ENCODE measurements at places on chromosomes 11 and 22.

DNA sequence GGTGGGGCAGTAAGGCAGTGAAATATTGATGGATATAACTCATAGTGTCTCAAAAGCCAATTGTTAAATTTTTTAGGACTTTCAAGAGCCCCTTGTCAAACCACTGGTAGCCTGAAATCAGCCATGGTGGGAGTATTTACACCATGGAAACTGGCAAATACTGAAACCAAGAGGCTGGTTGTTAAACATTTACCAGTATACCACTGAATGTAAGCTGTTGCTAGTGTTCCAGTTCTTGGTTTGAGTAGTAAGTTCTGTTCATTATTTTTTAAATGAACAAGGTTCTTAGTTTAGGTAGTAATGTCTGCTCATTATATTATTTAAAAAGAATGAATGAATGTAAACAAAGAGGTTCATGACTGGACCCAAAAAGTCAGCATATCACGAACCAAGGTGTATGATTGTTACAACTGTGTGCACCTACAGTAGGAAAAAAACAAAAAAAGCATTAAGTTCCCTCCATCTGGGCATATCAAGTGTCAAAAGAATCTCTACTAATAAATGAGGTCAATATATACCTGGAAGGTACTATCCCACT, 4.5 kb upstream of the EIF3F start:
- DNase-seq, result no peak

GRCh38 chr11:12949453-12949852, 59.7 kb upstream of the RASSF10 start:
- DNase-seq, result no peak

DNA sequence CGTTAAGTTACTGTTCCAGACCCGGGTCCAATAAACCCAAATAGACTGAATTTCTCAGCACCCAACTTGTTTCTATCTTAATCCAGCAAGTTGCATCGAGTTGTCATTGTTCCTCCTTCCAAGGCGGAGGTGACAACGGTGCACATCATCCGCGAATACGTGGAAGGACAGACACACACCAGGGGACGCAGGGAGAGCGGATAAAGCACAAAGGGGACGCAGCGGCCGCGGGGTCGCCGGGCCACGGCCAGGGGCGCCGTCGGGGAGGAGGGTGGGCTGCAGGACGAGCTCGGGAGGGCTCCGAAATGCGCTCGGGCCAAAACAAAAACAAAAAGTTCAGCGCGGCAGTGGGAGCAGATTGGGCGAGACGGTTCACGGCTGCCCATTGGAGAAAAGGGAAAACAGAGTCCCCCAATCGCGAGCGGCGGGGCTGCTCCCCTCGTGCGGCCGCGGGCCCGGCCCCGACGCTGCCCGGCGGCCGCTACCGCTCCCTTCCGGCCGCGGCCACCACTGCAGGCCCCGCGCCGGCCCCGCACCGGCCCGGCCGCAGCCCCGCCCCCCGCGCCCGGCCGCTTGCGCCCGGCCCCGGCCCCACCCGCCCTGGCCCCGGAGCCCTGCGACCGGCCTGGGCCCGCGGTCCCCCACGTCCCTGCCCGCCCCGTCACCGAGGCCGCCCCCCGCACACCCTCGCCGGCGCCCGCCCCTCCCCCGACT, 518 bp downstream of the KMT5B start:
- DNase-seq, result no peak

DNA sequence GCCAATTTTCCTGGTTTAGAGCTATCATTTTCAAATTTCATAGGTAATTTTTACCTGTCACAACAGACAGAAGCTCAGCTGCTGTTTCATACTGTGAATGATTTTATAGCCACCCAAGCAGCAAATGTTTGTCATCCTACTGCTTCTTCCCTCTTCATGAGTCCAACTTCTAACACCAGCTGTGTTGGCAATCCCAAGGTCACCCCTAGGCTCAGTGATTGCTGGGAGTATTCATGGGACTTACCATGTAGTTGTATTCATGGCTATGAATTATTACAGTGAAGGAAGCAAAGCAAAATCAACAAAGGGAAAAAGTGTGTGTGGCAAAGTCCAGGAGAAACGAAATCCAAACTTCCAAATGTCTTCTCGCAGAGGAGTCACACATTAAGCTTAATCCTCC, 28.5 kb downstream of the CUL5 start:
- no peak for DNase-seq

DNA sequence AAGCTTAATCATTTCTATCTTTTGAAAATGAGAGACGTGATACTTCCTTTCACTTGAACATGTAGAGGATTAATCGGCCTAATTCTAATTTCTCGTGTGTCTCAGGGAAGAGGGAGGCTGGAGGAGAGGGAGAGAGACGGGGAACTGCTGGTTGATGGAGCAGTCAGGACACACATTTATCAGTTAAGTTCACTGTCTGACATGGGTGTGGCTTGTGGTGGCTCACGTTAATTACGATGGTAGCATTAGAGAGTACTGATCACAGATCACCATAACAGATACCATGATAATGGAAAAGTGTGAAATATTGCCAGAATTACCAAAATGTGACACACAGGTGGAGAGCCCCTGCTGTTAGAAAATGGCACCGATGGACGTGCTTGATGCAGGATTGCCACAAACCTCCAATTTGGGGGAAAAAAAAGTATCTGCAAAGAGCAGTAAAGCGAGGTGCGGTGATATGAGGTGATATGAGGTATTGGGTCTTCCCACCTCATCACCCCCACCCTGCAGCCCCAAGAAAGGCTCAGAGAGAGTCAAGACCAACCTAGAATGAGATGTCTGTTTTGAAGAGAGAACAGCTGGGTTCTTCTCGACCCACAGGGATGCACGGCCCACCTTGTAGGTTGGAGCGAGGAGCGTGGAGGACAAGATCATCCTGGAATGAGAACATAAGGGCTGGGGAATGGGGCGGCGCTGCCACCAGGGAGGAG, 19.7 kb downstream of the ZBED4 start:
- no peak for DNase-seq

DNA sequence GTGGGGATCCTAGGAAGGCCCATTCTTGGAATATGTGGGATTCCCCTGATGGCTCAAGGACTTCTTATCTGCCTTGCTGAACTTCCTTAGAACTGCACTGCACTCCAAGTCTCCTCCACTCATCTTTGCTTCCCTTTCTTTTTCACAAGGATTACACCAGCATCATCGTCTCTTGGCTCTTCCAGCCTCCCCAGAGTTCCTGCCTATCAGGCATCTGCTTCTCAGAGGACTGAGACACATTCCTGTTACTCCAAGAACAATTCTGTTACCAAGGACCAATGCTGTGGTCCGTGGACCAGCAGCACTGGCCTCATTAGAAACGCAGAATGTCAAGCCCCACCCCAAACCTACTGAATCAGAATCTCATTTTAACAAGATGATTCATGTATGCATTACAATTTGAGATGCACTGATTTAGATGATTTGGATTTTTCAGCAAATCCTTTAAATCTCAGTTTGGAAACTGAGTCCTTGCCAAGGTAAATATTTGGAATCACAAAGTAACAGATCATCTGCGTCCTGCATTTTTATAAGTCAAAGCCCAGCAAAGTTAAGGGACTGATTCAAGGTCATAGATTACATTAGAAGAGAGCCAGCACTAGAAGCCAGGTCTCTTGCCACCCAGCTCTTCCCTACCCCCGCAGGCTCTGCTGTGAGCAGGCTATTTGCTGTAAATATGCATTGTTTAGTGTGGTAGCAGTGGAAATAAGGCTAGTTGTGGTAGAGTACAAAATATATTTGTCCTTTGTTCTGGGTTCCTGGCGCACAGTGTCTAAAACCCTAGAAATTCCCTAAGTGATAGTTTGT, 110.9 kb downstream of the SWAP70 start:
- no peak for DNase-seq

- DNase-seq, result no peak
These were observed 106.8 kb downstream of the RBFOX2 start for GRCh38 chr22:35921777-35922176.

DNA sequence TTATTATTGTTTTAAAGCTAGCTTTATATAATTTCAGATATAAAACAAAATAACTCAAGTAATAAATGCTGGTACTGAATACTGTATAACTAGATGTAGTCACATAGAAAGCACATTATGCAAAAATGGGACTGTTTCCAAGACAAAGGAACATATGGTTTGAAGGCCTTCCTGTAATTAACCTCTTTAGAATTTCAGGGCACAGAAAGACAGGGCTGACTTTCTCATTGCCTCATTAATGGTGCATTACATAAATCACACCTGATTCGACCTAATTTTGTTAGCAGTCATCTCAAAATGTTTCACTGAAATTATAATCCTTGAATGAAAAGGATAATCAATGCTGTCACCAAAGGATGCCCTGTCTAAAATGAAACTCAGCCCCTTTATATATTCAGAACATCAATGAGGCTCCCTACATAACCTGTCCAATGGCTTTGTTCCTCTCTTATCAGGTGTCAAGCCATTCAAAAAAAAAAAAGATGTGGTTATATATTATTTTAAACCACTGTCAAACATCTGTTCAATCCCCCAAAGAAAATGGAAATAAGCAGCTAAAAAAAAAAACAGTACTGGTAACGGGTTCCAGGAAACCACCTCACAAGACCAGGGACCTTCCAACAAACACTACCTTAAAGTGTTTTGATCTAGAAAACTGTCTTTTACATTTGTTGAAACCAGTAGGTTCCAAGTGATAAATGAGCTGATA, 77.4 kb downstream of the FAM168A start:
- DNase-seq, result no peak

DNA sequence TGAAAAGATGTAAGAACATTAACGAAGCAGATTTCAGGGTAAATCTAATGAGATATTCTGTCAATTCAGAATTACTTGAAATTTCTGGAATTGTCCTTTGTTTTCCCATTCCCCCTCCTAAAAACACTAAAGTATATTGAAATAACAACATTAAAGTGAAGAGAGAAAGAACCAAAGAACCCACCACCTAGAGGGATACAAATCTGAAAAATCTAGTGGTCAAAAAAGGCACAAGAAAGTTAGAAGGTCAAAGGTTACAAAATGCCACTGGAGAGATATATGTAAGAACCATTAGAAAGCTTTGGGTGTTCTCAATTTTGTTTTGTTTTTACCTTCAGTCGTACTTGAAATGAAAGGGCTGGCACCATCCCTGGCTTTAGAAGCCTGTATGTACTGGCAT, 57.9 kb downstream of the DENND5A start:
- DNase-seq, result no peak

- DNase-seq, result no peak
These were observed 434.7 kb downstream of the TBC1D22A start for GRCh38 chr22:47196881-47197772.

DNA sequence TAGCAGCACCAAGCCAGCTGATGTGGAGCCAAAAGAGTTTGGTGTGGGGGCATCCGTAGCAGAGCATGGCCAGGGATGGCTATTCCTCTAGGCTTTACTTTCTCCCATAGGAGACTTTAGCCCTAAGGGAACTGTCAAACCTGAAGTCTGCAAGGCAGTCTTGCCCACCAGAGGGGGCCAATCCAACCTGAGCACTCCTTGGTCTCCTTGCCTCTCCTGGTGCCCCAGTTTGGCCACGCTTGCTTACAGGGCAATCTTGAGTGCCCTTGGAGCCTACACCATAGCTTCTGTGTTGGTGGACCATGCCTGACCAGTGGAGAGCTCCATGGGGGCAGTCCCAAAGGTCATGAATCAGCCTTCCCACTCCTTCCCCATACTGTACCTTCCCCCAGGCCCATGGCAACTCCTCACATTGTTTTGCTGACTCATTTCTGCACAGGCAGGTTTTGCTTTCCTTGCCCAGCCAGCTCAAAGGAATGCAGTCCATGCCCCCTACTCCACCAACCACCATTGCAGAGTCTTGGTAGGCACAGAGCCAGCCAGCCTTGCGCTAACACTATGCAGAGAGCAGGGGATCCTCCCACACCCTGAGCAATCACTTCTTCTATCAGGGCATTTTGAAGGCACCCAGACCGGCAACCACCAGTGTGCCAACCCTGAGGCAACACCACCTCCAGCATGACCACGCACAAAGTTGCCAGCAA, 1421.2 kb upstream of the RAG2 start:
- no peak for DNase-seq

- DNase-seq, result no peak
These were observed 34.8 kb upstream of the VWA5A start for GRCh38 chr11:124080327-124081001.

DNA sequence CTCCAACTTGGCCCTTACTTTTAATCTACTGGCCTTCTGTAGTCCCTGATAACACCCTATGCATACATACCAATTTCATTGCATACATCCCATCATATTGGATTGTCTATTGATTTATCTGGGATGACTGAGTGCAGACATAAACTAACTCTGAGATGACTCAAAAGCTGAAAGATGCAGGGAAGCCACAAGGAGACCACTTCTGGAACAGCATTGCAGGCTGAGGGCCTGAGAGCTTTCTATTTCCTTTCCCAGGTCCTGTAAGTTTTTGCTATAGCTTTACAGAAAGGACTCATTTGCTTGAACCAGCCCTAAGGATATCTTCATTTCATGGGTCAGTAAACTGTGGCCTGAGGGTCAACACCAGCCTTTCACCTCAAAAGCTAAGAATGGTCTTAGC, 15.1 kb upstream of the SPON1 start:
- no peak for DNase-seq

DNA sequence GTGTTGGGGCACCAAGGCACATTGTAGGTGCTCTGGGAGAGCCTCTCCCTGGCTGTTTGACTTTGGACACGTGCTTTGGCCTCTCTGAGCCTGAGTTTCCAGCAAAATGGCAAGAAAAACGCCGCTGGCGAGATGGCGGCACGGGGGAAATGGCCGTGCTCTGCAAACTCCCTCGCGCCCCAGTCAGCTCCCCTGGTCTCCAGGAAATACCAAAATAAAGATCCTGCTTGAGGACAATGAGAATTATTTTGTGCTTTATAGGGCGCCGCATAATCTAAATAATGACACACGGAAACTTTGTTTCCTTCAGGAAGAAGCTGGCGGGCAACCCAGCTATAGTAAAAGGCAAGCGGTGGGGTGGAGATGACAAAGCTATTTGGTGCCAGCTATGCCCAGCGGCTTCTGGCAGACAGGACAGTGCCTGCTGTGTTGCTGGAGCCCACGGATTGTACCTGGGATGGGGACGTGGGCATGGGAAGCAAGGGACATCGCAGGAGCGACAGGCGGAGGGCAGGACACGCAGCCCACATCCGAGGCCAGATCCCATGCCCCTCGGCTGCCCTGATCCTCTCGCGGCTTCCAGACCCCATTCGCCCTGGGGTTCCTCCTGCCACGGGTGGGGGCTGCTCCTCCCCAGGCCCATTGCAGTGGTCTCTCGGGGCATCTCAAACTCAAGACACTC, 26.3 kb upstream of the RFPL3 start:
- DNase-seq, result no peak

GRCh38 chr11:99979042-99979441, 708.0 kb upstream of the ARHGAP42 start:
- DNase-seq, result no peak

GRCh38 chr22:17093081-17093480, 8.3 kb downstream of the IL17RA start:
- no peak for DNase-seq

- DNase-seq, result peak; percentile 38
These were observed 20.5 kb downstream of the EPS8L2 start for GRCh38 chr11:726278-727220.

DNA sequence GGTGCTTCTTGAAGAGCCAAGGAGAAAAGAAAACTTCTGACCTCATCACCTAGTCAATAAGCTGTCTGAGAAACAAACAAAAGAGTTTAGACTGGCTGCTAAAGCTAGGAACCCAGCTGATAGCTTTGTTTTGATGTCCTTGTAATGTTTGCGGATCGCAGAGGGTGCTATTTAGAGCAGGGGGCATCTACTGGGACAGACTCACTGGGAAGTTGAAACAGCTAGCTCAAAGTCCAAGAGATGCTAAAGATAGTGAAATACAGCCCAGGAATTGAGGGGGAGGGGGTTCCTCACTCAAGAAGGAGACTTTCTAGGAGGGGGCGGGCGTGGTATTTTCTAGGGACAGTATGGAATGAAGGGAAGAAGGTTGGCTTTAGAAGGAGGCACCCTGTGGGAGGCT, 18.9 kb downstream of the ZBTB16 start:
- DNase-seq, result no peak

- DNase-seq, result no peak
These were observed 69.6 kb upstream of the SHISAL1 start for GRCh38 chr22:44382116-44383038.

All from activated CD4-positive, CD25-positive, alpha-beta regulatory T cell (primary cell).